ENCODE measurements at places on chromosomes 4 and X.

- DNase-seq = peak; percentile 72
Measured at GRCh38 chr4:140233791-140234696, 80.1 kb upstream of the MAML3 start.

DNA sequence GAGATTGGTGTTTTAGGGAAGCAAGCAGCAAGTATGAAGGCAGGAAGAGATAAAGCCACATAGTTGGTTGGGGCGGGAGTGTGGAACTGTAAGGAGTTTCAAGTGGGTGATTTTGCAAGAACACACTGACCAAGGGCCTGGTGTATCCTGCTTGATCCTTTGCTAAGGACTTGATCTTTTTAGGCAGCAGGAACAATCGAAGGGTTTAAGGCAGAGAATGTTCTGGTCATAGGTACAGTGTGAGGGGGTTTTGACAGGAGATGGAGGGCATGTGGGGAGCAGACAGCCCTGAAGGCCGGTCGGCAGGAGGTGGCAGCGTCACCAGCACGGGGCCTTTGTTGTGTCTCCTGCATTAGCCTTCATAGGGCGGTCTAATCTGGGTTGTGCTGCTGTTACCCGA, 54.7 kb downstream of the FAM193A start:
- DNase-seq = peak; percentile 32

DNA sequence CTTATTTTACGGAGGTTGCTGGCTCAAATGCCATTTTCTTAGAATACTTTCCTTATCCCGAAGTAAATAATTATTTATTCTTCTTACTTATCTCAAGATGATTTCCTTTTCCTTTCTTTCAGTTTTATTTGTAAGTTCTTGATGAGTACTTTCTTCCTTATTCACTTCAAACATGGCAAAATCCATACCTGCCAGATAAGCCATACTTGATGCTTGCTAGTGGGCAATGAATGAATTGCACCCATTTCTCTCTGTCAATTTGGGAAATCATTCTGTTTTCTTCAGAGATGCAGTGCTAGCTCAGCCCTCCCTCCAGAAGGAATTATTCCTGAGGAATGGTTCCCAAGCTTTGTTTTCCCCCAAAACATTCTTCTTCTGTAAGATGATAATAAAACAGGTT, 598.3 kb downstream of the SPRY1 start:
- no peak for DNase-seq

DNA sequence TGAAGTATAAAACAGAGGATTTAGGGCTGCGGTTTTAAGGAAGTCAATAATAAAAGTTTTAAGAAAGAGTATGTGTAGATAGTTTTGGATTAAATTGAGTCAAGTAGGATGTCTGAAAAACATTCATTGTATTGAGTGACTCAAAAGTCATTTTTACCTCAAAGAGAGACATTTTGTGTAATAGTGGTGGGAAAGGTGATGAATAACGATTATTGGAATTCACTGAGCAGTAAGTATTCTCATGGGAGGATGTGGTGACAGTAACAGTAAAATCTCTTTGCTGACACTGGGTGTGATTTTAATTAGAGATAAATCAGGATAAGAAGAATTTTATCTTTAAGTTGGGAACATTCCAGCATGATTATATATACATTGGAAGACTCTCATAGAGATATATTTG, 233.6 kb downstream of the PDHA2 start:
- no peak for DNase-seq

- DNase-seq = peak; percentile 38
Measured at GRCh38 chr4:140691369-140691768, 64.8 kb downstream of the TBC1D9 start.

- no peak for DNase-seq
Measured at GRCh38 chr4:73487233-73487632, 5.7 kb downstream of the AFM start.

GRCh38 chrX:1534301-1535168, 2.5 kb downstream of the P2RY8 start:
- no peak for DNase-seq

DNA sequence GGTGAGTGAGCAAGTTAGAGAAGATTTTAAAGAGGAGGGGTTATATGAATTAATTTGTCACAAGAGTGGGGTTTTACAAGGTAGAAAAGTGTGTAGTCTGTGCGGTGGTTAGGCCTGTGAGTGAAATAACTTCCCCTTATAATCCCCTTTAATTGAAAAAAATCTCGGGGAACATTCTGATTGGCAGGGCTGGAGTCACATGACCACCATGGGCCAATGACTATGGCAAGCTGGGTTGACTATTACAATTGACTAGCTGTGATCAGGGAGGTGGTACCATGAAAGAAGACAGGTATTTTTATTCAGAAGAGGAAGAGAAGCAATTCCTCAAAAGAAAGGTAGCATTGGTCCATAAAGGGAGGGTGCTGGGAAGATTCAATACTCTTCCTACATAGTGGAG, 27.0 kb upstream of the CD38 start:
- no peak for DNase-seq

DNA sequence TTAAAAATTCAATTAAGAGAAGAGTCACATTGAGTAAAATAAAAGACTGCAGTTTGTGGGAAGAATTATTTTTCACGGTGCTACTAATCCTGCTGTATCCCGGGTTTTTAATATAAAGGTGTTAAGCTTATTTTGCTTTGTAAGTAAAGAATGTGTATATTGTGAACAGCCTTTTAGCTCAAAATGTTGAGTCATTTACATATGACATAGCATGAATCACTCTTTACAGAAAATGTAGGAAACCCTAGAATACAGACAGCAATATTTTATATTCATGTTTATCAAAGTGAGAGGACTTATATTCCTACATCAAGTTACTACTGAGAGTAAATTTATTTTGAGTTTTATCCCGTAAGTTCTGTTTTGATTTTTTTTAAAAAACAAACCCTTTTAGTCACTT, 39.7 kb downstream of the IRS4 start:
- no peak for DNase-seq

- peak; percentile 72 for DNase-seq
Measured at GRCh38 chr4:86891762-86892635, at the start of gene C4orf36. Gene C4orf36 (minus strand): TSS chr4:86892422. CDS start chr4:86891520, 902 bp downstream.

GRCh38 chrX:24435060-24435459, 30.0 kb upstream of the PDK3 start:
- DNase-seq = no peak

GRCh38 chrX:4805502-4805901, 1092.1 kb upstream of the PRKX start:
- no peak for DNase-seq

GRCh38 chrX:40090050-40090804, 7.5 kb downstream of the BCOR start:
- peak; percentile 32 for DNase-seq

GRCh38 chr4:164779811-164780216, 25.9 kb downstream of the SMIM31 start:
- peak; percentile 42 for DNase-seq

GRCh38 chr4:11534623-11535302, 106.1 kb upstream of the HS3ST1 start:
- no peak for DNase-seq

- peak; percentile 25 for DNase-seq
Measured at GRCh38 chr4:80096175-80096850, 23.3 kb upstream of the ANTXR2 start.

GRCh38 chr4:5892323-5893003, 423 bp downstream of the CRMP1 start:
- no peak for DNase-seq

- DNase-seq = peak; percentile 54
Measured at GRCh38 chr4:86857341-86858052, 8.3 kb upstream of the SLC10A6 start.

- DNase-seq = no peak
Measured at GRCh38 chrX:109487640-109488039, 5.8 kb upstream of the GUCY2F start.

- DNase-seq = peak; percentile 89
Measured at GRCh38 chr4:118327554-118328241, 25.1 kb downstream of the PRSS12 start.

DNA sequence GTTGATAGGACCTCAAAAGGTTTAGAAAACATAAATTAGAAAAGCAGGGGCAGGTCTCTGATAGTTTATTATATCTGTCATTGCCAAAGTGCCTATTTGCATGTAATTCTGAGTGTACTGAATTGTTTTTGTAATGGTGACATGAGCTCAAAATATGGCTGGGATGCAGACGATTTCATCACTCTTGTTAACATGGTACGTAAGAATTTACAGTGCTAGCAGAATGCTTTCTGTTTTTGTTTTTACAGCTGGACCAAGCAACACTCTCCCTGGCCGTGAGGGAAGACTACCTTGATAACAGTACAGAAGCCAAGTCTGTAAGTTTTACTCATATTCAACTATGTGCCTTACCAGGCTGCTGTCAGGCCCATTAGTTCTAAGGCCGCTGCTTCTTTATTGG, 58.1 kb downstream of the PHEX start:
- peak; percentile 59 for DNase-seq

DNA sequence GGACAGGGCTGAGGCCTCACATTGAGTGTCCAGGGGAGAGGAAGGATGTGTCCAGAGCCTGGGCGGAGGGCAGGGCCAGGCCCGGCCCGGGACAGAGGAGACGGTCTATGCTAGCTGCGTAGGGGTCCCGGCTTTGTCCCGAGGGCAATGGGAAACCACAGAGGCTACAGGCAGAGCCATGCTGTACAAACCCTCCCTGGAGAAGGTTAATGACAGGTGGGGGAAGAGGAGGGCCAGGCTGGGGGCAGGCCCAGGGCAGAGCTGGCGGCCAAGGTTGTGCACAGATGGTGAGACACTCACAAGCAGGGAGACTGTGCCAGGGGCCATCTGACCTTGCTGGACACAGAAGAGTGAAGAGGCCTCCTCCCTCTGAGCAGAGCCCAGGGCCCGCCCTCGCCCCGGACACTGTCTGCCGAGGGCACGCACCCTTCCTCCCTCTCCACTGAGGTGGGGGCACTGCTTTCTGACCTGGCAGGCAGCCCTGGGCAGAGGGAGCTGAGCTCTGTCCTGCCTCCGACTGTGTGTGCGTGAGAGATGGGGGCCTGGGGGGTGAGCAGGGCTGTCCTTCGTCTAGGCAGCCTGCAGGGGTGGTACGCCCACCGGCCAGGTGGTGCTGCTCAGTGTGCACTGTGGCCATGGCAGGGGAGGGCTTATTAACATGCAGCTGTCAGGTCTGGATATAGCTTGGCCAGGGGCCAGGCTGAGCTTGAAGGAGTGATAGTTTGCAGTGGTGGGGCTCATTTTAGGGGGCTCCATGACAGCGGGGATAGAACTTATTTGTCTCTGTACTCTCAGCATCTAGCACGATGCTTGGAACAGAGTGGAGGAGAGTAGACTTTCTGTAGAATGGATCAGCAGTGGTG, 75.7 kb upstream of the LRPAP1 start:
- no peak for DNase-seq

GRCh38 chr4:29081234-29081955, 1638.8 kb upstream of the PCDH7 start:
- DNase-seq = peak; percentile 7

- no peak for DNase-seq
Measured at GRCh38 chr4:54400188-54400587, 171.1 kb downstream of the PDGFRA start.

DNA sequence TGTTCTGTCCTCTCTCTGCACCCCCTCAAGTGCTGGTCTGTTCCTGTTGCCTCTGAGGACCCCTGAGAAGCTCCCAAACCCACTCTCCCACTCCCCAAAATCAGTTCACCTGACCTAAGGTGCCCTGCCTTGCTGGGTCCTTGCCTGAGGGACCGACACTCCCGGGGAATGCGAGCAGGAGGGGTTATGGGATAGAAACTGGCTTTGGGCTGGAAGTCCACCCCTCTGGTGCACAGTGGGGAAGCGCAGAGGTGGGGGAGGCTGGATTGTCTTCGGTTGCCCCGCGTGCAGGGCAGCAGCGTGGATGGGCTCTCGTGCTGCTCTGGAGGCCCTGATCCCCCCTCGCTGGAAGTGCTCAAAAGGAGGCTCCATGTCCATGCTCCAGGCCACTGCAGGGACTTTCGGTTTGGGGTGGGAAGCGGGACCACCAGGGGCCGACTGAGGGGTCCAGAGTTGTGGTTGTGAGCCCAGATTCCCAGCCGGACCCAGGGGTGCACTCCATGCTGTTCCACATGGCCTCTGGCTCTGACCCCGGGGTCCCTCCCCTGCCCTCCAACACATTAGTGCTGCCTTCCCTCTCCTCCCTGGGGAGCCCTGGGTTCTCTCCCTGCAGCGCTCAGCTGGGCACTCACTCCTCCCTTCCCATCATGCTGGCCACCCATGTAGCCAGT, 7.6 kb downstream of the SORCS2 start:
- DNase-seq = no peak

GRCh38 chr4:7812231-7812857, 127.3 kb downstream of the AFAP1 start:
- no peak for DNase-seq

DNA sequence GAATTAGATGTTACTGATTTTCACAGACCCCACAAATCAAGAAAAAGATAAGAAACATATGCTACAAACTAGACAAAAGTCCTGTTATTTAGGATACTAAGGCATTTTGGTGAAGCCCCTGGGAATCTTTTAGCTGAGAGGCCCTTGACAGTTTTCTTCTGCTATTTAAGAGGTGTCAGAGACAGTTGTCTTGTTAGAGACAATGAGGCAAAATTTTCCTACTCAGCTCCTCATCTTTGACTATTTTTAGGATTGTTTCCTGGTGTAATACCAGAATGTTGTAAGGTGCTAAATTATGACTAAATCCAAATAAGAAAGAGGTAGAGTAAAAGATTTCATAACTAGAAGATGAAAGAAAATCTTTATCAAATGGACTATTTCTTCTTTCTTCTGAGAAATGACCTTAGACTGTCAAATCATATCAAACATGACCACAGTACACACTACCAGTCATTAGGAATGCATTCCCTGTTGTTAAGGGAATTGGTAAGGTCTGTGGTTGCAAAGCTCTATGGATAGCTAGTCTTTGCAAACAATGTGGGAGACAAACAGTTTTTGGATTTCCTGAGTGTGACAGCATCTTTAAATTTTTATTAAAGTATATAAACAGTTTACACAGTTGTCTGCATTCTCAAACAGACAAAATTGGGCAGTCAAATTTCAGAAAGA, 926.1 kb downstream of the ADGRL3 start:
- DNase-seq = no peak
